ENCODE measurements at places on chromosomes 16 and 17.

- DNase-seq: no peak
Observed at GRCh38 chr17:4241535-4241934, 22.2 kb downstream of the ANKFY1 start.

- DNase-seq: no peak
Observed at GRCh38 chr16:31118223-31119155, 1.0 kb downstream of the KAT8 start.

GRCh38 chr16:14121872-14122271 is 50.8 kb downstream of the MRTFB start:
- no peak for DNase-seq

DNA sequence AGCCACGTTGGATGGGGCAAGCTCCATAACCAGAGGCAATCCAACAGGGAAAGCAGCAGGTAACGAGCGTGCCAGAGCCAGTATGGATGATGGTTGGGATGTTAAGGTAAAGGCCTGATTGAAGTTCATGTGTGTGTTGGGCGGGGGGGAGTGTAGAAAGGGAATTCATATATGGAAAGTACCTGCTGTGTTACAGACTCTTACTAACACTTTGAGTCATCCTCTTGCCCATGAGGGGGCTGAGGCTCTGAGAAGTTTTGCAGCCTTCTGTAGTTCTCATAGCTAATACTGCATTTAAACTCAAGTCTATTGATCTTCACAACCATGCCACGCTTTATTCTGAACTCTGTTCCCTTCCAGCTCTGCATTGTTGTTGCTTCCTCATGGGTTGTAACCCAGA is 28.5 kb downstream of the SYCE1L start:
- DNase-seq: no peak

DNA sequence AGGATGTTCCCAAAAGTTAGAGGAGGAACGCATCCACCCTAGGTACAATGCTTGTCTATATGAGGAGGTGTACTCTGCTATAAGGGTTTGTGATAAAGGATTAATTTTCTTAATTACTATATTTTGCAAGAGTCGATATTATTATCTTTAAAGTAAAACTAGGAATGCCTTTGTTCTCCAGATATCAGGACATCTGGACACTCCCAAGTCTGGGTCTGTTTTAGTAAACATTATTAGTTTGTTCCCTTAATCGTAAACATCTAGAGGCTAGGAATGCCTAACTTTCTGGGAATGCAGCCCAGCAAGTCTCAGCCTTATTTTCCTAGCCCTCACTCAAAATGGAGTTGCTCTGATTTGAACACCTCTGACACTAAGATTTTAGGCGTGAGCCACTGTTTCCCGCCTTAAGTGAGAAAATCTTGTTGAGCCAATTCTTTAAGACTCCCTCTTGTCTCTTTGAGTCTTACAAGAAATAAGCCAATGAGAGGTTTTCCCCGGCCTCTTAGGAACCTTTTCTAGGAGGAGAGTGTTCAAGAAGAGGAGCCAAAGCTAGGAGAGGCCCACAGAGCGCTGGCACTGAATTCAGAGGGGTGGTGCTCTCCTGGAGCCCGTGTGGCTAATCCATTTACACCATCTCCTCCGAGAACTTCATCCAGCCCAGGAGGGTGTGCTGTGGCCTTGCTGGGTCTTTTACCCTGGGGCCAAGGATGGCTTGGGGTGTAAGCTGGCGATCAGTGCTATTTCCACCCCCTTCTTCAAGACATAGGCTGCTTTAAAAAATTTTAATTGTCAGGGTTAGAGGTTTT is 40.9 kb downstream of the SMARCE1 start:
- DNase-seq: no peak

- DNase-seq: no peak
Observed at GRCh38 chr16:1054660-1055556, 17.6 kb upstream of the SSTR5 start.

DNA sequence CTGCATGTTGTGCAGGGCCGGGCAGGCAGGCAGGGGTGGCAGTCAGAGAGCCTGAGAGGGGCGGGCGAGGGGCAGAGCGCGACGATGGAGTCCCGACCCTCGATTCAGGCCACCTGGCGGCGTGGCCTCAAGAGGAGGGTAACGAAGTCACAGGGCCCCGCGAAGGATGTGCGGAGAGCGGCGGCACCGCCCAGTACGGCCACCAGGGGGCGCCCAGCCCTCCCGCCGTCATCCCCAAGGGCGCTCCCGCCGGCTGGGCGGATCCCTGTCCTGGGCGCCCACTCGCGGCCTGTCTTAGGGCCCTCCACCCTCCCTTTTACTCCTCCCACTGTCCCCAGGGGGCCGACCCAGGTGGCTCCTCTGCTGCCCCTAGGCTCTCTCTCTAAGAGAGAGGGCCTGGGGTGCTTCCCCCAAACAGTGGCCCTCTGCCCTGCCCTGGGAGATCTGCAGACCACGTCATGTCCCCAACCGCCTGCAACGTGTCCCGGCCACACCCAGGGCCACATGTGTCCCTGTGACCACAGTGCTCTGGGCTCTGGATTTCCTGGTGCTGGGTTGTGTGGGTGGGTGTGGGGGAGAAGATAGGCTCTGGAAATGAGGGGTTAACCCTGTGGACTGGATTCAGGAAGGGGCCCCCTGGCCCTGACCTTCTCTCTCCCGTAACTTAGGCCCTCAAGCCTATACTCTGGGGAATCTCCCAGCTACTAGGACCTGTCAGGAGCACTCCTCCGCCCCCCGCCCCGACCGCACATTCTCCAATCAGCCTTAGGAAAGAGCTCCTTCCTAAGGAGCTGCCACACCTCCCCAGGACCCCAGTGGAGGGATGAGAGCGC is 5.9 kb downstream of the DPEP2 start:
- DNase-seq: peak; percentile 73

GRCh38 chr17:39756380-39757079 is 18.8 kb downstream of the GRB7 start:
- no peak for DNase-seq

DNA sequence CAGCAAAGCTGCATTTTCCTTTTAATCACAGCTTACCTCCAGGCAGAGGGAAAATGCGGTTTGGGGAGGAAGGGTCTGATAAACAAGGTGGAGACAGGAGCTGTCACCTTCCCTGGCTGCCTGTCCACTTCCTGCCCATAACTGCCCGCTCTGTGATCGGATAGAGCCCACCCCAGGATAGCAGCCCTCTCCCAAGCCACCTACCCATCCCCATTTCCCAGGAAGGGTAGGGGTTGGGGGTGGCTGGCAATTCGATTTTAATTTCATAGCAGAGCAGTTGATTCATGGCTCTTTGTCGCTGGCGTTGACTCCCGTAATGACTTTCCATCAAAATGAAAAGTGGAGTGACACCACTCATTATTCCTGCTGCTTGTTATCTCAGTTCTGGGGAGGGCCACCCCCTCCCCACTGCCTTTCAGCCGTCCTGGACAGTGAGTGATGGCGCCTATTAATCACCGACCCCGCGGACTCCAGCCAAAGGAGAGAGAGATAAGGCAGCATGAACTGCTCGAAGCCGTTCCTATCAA is 11.2 kb downstream of the CDK5RAP3 start:
- DNase-seq: no peak

DNA sequence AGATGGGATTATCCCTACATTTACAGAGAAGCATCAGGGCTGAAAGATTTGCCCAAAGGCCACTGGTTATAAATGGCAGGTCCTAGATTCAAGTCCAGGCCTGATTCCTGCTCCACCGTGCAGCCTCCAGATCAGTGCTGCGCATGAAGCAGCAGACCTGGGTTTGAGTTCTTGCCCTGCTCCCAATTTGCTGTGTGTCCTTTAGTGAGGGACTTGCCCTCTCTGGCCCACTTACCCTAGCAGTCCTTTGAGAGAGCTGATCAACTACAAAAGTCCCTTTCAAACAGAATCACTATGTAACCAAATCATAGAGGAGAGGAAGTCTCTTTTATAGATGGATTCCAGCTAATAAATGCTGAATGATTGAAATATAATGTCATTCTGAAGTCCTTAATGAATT is 200.4 kb downstream of the RAB11FIP4 start:
- no peak for DNase-seq

DNA sequence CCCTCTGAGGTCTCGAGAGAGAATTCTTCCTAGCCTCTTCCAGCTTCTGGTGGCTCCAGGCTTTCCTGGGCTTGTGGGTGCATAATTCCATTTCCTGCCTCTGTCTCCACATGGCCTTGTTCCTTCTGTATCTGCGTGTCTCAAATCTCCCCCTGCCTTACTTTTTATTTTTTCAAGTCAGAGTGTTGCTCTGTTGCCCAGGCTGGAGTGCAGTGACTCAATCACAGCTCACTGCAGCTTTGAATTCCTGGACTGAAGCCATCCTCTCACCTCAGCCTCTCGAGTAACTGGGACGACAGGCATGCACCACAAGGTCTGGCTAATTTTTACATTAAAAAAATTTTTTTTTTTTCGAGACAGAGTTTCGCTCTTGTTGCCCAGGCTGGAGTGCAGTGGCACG is 120.6 kb downstream of the SHISA9 start:
- DNase-seq: no peak

Data from KG1 (cell line).